ENCODE measurements at places on chromosomes 2 and 18. TPM values are rescaled to one million over a fixed set of nuclear protein-coding genes. Genes with fewer than 3 reads are reported as not detected.

POTEI gene
- total RNA-seq = not detected

TMEM247 gene
- not detected for total RNA-seq

UPP2 gene
- not detected for total RNA-seq

CAB39 gene
- total RNA-seq = 166 TPM

GAL3ST2 gene
- 0.20 TPM for total RNA-seq

CXCR1 gene
- 0.28 TPM for total RNA-seq

EML6 gene
- total RNA-seq = 0.86 TPM

REG1B gene
- not detected for total RNA-seq

CFAP221 gene
- total RNA-seq = not detected

MLPH gene
- total RNA-seq = not detected

SERPINB3 gene
- total RNA-seq = not detected

STPG4 gene
- total RNA-seq = 0.48 TPM

NLRC4 gene
- total RNA-seq = not detected

ARHGAP15 gene
- total RNA-seq = 170 TPM

KIAA2012 gene
- total RNA-seq = not detected

ASPRV1 gene
- 1.3 TPM for total RNA-seq

MYOM1 gene
- 2.4 TPM for total RNA-seq

EGR4 gene
- 0.10 TPM for total RNA-seq

SIX3 gene
- not detected for total RNA-seq

TEX44 gene
- not detected for total RNA-seq

ESPNL gene
- total RNA-seq = 0.10 TPM

DPYSL5 gene
- 0.17 TPM for total RNA-seq

EVA1A gene
- 0.36 TPM for total RNA-seq

NGEF gene
- 0.18 TPM for total RNA-seq

ANKRD30B gene
- total RNA-seq = not detected

PNO1 gene
- 9.1 TPM for total RNA-seq

MYO5B gene
- total RNA-seq = not detected

L3MBTL4 gene
- 0.07 TPM for total RNA-seq

OTOF gene
- 0.96 TPM for total RNA-seq

FAM124B gene
- total RNA-seq = 0.55 TPM

PROM2 gene
- 0.07 TPM for total RNA-seq

INSIG2 gene
- total RNA-seq = 28.2 TPM

DUSP2 gene
- total RNA-seq = 22.0 TPM

HTR2B gene
- total RNA-seq = not detected

ADCY3 gene
- total RNA-seq = 35.2 TPM

NPHP1 gene
- not detected for total RNA-seq

FKBP7 gene
- total RNA-seq = 1.2 TPM

ANKRD29 gene
- not detected for total RNA-seq

SRD5A2 gene
- not detected for total RNA-seq

BCL2L11 gene
- 37.4 TPM for total RNA-seq

CCDC85A gene
- total RNA-seq = not detected

HOXD3 gene
- total RNA-seq = not detected

BOD1L2 gene
- total RNA-seq = not detected

MPPE1 gene
- total RNA-seq = 52.3 TPM

RNF152 gene
- total RNA-seq = not detected

PPP1R1C gene
- not detected for total RNA-seq

ZEB2 gene
- 1.4 TPM for total RNA-seq

STAT4 gene
- 167 TPM for total RNA-seq

DNER gene
- total RNA-seq = not detected

KCNF1 gene
- not detected for total RNA-seq

APOB gene
- total RNA-seq = not detected
